ENCODE measurements at places on chromosomes 1 and 21.

DNA sequence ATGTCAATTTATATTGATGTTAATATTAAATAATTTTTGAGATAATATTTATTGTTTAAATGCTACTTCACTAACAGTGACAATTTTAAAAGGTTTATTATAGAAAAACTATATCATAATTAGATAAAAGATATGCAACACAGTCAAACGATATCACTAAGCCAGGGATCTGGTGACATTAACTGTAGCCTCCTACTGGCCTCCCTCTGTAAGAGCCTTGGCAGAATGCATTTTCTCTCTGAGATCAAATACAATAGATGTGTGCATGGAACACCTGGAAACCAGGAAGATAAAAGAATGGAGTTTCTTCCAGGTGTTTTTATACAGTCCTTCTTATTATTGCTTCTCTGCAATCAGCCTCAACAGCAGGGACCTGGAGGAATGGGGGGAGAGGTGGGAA is 1762.1 kb downstream of the BRINP3 start:
- DNase-seq, result no peak

DNA sequence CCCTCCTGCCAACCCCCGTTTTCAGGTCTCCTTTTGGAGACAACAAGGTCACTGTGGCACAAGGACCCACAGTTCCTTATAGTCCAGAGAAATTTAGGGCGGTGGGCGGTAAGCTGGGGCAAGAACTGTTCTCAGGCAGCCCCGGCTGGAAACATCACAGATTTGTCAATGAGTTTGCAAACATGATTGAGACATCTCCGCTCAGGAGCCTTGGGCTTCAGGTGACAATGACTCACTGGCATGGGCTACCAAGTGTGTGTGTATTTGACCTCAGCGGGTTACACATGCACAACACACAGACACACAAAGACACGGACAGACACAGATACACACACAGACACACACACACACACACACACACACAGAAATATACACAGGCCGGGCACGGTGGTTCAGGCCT is 58.2 kb upstream of the ABCG1 start:
- no peak for DNase-seq

- peak; percentile 15 for DNase-seq
Observed at GRCh38 chr1:204128964-204129896, 22.6 kb downstream of the ETNK2 start.

- DNase-seq, result no peak
Observed at GRCh38 chr1:156492013-156492590, 8.5 kb downstream of the MEF2D start.

- no peak for DNase-seq
Observed at GRCh38 chr1:8962812-8963530, 17.3 kb downstream of the CA6 start.

DNA sequence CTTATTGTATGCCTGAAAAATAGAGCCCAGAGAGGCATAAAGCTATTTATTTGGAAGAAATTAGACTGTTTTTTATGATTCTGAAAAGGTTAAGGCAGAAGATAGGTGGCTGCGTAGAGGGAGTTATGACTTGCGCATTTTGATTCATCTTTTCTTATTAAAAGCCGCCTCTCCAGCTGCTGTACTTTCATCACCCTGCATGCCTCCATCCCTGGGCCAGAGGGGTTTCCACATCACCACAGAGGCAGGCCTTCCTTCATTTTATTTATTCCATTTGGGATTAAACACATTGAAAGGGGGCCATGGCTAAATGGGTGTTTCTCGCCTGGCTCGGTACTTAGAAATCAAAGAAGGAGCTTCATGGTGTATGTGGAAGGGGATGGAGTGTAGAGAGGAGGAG is 14.6 kb upstream of the RGS8 start:
- no peak for DNase-seq

Measured in stimulated activated CD4-positive, alpha-beta T cell treated with anti-CD3 and anti-CD28 coated beads, Interleukin-1b, Interleukin-23, amount 100 ng/mL, for 1 hour (primary cell).